ENCODE measurements at places on chromosomes 13 and 19.

- DNase-seq, result no peak
Observed at GRCh38 chr19:49441960-49442350, 628 bp upstream of the SLC17A7 start.

DNA sequence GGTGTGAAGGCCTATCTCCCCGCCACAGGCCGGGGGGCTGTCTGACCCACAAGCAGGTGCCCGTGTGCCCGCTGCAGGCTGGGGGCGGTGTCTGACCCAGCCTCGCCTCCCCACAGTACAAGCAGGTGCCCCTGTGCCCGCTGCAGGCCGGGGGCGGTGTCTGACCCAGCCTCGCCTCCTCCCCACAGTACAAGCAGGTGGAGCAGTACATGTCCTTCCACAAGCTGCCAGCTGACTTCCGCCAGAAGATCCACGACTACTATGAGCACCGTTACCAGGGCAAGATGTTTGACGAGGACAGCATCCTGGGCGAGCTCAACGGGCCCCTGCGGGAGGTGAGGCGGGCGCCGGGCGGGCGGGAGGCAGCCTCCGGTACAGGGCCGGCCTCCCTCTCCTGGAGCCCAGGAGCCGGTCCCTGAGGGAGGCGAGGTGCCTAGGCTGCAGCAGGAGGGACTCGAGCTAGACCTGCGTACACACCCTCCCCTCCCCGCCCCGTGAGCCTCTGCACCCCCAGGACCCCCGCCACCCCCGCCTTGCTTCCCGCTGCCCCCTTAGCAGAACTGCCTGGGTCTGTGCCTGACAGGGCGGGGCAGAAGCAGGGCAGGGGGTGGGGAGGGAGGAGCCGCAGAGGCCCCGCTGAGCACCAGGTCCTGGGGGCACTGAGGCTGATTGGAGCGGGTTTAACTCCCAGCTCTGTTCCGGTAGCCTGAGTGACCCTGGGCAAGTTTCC lies 20.6 kb downstream of the HCN2 start:
- no peak for DNase-seq

GRCh38 chr19:782185-782877 lies 14.9 kb upstream of the PTBP1 start:
- DNase-seq, result no peak

GRCh38 chr19:47994209-47994802 lies at the start of gene ELSPBP1:
ELSPBP1 (plus strand) TSS chr19:47994632; CDS start chr19:48008668, 14,036 bp downstream.
- DNase-seq, result no peak

- DNase-seq, result no peak
Observed at GRCh38 chr13:50463719-50464118, 379.8 kb downstream of the DLEU7 start.

DNA sequence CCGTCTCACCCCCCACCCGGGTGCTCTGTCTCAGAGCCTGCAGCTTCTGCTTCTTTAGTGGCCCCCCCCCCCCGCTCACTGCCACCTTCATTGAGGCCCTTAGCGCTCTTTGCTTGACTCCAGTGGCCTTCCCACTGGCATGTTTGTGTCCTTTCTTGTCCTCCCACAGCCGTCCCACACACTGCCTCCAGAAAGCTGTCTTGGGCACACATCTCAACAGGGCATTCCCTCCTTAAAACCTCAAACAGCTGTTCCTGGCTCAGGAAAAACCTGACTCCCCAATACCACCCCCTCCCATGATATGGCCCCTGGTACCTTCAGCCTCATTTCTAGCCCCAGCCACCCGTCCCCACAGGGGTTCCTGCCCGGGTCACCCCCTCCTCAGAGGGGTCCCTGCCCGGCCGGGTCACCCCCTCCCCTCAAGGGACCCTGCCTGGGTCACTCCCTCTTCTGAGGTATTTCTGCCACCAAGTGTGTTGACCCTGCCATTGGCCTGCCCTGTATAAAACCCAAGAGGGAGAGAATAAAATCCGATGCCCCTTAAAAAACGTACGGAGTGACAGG lies 8.9 kb downstream of the B3GLCT start:
- no peak for DNase-seq

DNA sequence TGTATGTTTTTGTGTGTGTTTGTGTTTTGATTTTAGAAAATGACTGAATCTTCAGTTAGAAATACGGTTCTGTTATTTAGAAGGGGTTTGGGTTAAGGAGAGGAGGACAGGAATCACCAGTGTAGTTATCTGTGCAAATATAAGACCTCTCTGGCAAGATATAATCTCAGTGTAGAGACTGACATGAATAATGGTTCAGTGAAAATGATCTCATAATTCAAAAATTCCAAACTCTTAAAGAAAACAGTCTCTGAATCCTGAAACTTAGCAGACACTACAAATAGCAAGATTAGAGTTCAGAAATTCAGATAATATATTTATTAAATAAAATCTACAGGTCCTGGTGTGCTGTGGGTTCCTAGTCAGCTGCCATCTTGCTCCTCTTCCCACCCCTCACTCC lies 73.5 kb downstream of the PDS5B start:
- no peak for DNase-seq

GRCh38 chr19:16330368-16330801 lies 5.8 kb downstream of the KLF2 start:
- DNase-seq, result no peak

DNA sequence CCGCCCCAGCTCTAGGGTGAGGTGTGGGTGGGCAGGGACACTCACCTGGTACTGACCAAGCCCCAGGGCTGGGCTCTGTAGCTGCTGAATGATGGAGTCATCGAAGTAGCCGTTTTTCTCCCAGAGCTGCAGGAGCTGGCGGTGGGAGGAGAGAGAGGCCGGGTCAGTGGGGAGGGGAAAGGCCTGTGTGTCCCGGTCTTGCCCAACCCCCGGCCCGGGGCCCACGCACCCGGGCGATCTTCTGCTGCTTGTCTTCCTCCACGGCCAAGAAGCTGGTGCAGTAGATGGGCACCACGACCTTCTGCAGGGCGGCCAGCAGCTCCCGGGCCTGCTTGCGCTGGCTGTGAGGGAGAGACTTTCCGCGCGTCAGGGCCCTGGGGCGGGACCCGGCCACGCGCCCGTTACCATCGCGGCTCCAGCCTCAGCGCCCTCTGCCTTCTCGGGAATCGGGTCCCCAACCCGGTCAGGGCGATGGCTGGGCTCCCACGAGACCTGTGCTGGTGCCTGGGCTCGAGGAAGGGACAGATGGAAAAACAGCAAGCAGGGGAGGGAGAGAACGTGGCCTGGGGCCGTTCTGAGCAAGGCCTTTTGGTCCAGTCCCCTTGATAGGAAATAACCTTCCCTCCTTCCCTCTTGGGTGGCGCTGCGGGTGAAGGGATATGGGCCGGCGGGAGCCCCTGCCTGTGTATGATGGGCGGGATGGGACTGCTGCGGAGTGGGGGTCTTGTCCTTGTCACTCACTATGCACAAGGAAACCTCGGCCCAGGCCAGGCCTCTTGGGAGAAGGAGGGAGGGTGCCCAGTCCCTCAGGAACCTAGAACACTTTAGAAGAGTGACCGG lies 11.5 kb downstream of the CHERP start:
- no peak for DNase-seq

DNA sequence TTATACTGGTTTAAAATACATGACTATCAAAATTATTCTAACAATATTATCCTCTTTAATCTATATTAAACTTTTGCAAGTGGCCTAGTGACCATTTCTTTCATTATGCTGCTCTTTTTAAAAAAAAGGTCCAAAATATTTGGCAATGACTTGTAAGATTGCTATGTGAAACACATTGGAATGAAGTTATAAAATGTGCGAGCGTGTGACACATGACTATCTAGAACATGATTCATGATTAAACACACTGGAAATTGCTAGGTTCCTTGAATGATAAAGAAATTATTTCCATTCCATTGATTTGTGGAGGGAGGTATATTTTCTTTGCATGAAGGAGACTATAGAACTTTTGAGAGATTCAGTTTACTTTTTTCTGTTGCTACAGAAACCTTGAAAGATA lies 739.1 kb downstream of the DIAPH3 start:
- DNase-seq, result no peak

DNA sequence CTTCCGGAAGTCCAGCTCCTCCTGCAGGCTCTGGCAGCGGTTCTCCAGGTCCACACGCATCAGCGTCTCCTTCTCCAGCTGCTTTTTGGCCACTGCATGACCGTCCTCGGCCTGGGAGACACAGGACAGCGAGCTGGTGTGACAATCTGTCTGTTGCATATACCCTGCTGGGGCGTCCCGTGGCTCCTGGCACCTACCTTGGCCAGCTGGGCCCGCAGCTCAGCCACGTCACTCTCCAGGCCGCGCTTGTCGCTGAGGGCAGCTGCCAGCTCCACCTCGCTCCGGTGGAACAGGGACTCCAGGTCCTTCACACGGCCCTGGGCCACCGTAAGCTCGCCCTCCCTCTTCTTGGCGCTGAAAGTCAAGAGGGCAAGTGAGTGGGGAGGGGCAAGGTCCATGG lies 10.8 kb upstream of the TIMM13 start:
- DNase-seq, result no peak

GRCh38 chr19:7676376-7676775 lies 514 bp upstream of the MCEMP1 start:
- no peak for DNase-seq

DNA sequence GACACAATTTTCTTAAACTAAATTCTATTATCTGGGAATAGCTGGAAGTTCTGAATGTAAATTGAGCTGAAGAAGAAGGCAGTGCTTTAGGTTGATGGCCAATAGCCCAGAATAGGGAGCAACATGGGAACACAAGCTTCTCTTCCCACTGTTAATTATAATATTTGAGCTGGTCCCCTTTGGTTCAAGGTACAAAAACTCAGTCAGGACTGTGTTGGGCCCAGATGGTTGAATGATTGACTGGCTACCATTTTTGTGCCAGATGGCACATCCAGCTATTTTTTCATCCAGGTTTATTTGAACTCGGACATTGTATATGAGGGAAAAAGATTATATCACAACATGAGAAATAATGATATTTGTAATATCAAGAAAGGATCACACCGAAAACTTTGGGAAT lies 458.9 kb downstream of the SLITRK1 start:
- DNase-seq, result no peak

DNA sequence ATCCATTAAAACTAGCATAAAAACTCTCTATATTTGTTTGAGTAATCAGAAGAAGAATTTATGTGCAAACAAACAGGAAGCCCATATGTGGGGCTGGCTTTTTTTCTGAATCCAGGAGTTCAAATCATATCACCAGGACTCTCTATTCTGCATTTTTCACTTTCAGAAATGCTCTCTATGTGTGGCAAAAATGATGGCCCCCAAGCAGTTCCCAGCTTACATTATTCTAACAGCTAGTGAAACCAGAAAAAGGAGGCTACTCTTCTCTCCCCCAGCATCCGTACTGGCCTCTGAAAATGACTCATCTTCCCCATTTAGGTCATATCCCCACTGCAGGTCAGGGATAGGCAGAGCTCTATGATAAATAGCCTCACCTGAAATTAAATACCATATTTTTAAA lies 20.4 kb downstream of the RBM26 start:
- DNase-seq, result no peak

GRCh38 chr19:13652810-13653590 lies 111.3 kb upstream of the MRI1 start:
- no peak for DNase-seq

GRCh38 chr19:5993648-5994358 lies 15.9 kb upstream of the RANBP3 start:
- DNase-seq, result no peak

GRCh38 chr13:112715210-112715609 lies 25.4 kb downstream of the ATP11A start:
- no peak for DNase-seq
